Peyer's patch (tissue), 4 donors: ENCODE measurements at places on chromosomes 12 and 14.

DNA sequence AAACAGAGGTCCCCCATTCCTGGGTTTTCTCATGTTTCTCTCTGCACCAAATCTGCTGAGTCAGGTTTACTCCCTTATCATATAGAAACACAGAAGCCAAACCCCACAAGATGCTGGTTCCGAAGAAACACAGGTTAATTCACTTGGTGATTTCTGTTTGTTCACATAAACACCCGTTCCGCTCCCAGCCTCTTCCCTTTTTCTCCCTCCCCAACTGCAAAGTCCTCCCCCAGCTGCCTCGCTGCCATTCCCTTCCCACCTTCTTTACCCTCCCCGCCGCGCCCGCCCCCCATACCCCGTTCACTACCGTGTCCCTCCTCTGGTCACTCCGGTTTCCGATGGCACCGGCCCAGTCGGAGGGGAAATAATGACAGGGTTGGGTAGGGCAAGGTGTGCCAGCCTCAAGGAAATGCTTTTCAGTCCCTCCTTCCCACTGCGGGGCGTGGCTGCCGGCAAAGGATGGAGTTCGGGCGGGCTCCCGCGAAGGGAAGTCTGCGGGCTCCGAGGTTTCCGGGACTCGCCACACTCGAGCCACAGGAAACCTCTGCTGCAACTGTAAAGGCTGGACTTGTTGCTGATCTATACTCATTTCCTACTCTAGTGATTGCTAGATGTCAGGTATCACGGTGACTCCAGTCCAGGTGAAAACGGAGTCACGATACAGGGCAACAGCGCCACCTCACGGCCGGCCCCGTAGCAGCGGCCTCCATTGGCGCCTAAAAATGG is at the start of gene STYK1:
Gene STYK1, minus strand, starts transcription at position 394 of the 726 bp plus-strand sequence. CDS start 39,434 bp downstream, outside the sequence.
- peak; percentile 30 for DNase-seq

DNA sequence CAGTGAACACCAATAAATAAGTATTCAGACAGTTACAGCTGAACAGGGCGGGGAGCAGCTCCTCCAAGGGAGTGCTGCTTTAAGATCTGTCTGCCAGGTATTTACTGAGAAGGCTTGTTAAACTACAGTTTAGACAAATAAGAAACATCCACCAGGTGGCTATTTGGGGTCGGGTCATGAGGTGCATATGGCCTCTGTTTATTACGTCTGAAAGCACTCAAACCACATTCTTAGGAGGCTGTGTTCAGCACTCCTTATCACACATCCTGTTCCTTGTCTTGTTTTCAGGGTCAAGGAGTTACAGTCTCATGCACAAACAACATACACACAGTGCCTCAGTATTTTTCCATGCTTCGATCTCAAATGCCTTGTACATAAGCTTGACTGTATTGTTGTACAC is 78.8 kb downstream of the KCNMB4 start:
- no peak for DNase-seq

DNA sequence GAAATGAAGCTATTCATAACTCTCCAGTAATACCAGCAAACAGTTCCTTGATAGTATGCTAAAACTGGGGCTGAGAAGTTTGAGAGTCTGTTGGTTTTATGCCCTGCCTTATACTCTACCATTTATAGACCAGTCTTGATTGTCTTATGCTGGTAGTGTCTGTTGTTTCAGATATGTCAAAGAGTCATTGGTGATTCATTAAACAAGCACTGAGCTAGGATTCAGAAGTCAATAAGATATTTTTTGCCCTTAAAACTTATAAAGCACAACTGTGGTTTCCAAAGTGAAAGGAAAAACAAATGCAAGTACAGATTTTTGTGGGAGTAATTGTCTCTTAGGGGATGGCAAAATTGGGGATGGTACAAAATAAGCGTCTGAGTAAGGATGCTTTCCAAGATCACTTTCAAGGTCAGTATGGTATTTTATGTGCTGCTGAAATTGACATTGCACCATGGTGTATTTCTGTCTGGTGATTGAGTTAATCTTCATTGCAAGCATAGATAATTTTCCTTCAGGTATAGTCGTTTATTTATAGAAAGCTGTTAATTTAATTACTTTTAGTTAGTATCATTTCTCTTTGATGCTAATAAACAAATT is 289.5 kb upstream of the E2F7 start:
- DNase-seq, result no peak

DNA sequence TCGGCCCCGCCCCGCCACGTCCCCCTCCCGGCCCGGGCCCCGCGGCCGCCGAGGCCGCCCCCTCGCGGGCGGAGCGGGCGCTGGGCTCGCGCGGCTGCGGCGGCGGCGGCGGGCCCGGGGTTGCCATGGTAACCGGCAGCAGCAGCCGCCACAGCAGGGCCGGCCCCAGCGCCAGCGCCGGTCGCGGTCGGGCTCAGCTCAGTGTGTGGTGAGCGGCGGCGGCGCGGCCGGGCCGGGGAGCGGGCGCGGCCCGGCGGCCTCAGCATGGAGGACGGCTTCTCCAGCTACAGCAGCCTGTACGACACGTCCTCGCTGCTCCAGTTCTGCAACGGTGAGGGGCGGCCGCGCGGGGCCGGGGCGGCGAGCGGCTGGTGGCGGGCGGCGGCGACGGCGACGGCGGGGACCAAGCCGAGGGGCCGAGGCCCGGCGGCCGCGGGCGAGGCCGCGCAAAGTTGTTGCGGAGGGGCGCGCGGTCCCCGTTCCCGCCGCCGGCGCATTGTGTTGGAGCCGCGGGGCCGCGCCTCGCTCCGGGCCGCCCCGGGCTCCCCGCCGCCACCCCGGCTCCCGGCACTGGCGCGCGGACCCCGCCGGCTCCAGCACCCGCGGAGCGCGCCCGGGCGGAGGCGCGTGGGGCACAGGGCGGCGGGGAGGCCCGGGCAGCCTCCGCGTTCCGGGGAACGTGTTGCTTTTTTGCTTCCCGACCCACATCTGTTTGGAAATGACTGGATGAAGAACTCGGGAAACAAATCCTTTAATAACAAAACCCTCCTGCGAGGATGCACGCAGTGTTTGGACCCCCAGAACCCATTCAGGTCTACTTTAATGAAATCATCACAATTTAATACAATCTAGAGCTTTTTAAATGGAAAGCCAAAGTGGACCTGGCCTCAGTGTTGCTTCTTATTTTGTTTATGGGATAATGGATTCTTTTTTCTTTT is at the start of gene EML1:
Gene EML1, plus strand, starts transcription at position 201 of the 938 bp plus-strand sequence. Its CDS starts 64 bp downstream, at position 265.
- DNase-seq, result peak; percentile 83

DNA sequence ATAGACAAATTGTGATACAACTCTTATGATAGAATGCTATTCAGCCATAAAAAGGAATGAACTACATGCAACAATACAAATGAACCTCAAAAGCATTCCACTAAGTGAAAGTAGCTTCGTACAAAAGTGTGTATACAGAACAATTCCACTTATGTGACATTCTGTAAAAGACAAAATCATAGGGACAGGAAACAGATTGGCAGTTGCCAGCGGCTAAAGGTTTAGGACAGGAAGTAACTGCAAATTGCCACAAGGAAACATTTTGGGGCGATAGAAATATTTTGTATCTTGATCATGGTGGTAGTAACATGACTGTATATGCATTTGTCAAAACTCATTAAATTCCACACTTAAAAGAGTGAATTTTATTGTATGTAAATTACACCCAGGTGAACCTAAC is 113.4 kb downstream of the CAPZA3 start:
- DNase-seq, result no peak

- peak; percentile 71 for DNase-seq
Measured at GRCh38 chr12:54082397-54082892, 28.8 kb downstream of the HOXC4 start.

GRCh38 chr12:15446807-15447206 is 124.5 kb downstream of the PTPRO start:
- no peak for DNase-seq

DNA sequence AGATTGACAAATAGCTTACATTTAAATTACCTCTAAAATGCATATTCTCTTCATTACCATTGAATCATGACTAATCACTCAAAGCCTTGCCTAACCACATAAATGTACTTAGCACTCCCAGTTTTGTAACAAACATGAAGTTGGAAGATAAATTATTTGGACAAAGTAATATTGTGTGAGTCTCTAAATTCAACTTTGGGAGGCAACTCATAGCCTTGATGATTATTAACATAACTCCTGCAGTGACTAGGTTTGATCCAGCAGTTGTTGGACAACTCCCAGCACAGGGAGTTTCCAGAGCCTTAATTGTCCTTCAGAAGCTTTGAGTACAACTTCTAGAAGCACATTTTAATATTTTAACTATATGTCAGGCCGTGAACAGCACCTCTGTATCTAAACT is 153.4 kb upstream of the PDZRN4 start:
- DNase-seq, result no peak

- no peak for DNase-seq
Measured at GRCh38 chr12:106301241-106301610, 1.3 kb upstream of the TCP11L2 start.

- DNase-seq, result no peak
Measured at GRCh38 chr12:1324099-1324498, 270.3 kb downstream of the FBXL14 start.

- no peak for DNase-seq
Measured at GRCh38 chr14:39369029-39369428, 63.2 kb downstream of the FBXO33 start.

DNA sequence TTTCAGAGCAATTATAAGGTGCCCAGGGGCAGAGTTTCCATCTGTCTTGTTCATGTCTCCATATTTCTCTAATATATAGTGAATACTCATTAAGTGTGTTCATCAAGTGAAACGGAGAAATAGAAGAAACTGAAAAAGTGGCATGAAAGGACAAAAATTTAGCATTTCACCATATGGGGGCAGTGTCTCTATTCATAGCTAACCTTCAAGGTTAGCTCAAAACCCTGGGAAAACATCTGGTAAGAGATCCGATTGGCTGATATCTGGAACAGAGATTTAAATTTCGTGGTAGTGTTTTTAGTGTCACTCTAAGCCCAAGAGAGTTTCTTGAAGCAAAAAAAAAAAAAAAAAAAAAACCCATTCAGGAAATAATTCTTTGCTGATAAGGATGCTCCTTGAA is 367.5 kb downstream of the DAD1 start:
- DNase-seq, result no peak

DNA sequence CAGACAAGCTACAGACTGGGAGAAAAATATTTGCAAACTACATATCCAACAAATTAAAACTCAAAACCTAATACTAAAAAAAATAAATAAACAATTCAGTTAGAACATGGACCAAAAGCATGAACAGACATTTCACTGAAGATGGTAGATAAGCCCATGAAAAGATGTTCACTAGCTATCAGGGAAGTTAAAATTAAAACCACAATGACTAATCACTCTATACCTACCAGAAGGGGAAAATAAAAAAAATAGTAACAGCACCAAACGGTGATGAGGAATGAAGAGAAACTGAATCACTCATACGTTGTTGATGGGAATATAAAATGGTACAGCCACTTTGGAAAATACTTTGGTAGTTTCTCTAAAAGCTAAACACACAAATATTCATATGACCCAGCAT is 31.1 kb upstream of the DHRS7 start:
- no peak for DNase-seq

- no peak for DNase-seq
Measured at GRCh38 chr14:26286913-26287205, 311.0 kb downstream of the NOVA1 start.

- no peak for DNase-seq
Measured at GRCh38 chr12:27424631-27425230, 21.8 kb upstream of the SMCO2 start.

GRCh38 chr12:100796621-100797020 is 2.0 kb downstream of the ANO4 start:
- no peak for DNase-seq

DNA sequence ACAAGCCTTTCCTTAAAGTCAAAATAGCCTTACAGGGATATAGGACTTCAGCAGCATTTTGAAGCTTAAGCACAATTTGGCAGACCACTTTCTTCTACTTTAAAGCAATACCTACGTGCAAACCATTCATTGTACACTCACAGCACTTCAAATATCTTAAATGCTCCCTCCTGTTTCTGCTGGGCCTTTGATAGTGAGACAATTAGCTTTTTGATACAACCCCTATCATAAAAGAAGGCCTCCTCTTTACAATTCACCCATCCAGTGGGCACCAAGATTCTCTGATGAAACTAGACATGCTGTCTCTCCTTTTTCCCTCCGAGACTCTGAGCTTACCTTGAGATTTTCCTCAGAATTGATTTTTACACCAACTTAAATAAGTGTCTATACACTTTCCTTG is 157.5 kb upstream of the FAR2 start:
- DNase-seq, result no peak

GRCh38 chr12:131603939-131604795 is 106.7 kb upstream of the SFSWAP start:
- DNase-seq, result peak; percentile 37

DNA sequence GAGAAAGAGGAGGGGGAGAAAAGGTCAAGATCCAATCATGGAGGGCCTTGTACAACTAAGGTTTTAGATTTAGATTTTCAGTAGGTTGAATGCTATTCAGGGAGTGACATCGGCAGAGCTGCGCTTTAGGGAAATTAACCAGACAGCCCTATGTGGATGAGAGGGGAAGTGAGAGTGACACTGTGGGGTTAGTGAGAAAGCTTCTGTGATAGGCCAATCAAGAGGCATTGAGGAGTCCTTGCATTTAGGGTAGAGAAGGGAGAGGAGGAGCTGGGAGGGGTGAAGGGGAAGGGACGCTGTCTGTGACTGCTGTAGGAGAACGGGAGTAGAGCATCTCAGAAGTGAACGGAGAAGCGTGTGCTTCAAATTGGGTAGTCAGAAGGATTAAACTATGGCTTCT is 3.4 kb downstream of the HSD17B6 start:
- peak; percentile 52 for DNase-seq

GRCh38 chr12:90244232-90244631 is 535.6 kb upstream of the ATP2B1 start:
- DNase-seq, result no peak

DNA sequence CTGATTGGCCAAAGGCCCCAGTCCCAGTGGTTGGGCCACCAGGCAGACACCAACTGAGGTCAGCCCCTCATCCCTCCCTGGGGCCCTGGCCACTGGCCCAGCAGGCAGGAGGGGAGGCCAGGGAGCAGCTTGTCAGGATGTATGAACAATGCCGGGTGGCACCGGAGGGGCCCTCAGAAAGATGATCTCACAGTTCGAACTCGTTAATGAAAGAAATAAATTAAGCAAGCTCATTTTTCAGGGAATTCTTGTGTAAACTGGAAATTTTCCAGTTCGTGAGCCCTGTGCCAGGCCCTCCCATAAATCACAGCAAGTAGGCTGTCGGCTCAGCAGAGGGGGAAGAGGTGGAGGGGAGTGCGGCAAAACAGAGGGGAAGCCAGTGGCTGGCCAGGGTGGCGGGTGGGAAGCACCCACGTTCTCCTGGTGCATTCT is 177.0 kb upstream of the VASH1 start:
- no peak for DNase-seq

- no peak for DNase-seq
Measured at GRCh38 chr12:91171476-91171875, 11.1 kb downstream of the DCN start.

GRCh38 chr12:118126119-118126757 is 9.7 kb upstream of the PEBP1 start:
- DNase-seq, result no peak

DNA sequence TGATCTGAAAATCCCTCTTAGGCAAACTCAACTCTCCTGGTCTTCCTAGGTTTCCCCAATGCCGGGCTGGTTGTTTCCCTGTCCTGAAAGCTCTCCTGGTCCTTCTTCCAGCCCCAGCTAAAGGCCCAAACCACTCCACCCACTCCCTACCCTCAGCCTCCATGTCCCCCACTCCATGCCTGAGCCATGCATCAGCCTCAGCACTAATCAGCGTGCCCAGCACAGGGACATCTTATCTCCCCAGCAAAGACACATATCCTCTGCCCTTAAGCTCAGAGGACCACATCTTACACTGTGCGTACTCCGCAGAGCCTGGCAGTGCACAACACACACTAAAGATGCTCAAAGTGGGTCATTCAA is 25.9 kb downstream of the ACTN1 start:
- DNase-seq, result no peak
